ENCODE measurements at places on chromosomes 4 and X.

DNA sequence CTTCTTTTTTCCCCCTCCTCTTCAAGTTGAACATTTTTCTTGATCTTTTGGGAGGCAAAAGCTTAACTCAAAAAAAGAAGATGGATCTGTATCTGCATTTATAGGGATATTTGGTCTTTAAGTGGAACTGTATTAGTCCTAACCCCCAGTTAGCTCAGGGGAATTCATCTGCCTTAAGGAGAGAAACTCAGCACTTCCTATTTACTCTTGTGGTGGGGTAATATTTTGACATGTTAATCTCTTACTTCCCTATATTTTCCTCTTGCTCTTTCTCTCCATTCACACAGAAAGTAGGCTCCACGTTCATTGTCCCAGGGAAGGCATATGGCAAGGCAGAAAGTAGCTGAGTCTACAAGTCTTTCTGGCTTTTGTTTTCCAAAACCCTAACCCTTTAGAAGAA lies 5.3 kb downstream of the LRRC66 start:
- DNase-seq: no peak

DNA sequence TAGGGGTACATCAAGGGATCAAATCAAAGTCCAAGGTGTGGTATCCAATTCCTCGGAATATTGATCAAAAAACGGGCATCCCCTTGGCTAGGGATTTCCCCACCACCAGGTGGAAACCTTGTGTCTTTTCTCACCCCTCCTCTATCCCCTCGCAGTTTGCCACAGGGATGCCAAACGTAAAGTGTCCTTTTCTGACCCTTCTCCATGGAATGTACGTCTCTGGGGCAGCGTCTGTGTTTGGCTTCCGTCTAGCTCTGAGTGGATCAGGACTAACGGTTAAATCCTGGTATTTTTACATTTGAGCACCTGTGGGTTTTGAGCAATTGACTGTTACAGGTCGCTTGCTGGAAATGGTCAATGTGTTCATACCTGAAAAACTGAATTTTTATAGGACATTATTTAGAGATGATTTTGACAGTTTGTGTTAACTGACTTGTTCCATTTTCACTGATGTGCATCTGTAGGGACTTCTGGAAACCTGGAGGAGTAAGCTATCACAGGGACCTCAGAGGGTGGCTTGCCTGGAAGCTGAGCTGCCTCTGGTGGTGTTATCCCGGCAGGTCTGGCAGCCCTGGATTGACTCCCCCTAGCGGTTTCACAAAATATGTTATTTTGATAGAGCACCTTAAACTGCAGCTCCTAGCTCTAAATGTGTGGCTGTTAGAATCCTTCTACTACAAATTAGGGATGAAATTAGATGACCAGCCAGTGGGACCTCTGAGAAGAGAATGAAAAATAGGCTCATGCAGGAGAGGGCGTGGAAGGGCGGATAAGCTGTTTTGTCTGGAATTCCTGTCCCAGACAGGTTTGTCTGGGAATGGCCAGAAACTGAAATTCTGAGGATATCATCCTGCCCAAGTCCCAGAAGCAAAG lies 8.8 kb upstream of the MGST2 start:
- peak; percentile 79 for DNase-seq

DNA sequence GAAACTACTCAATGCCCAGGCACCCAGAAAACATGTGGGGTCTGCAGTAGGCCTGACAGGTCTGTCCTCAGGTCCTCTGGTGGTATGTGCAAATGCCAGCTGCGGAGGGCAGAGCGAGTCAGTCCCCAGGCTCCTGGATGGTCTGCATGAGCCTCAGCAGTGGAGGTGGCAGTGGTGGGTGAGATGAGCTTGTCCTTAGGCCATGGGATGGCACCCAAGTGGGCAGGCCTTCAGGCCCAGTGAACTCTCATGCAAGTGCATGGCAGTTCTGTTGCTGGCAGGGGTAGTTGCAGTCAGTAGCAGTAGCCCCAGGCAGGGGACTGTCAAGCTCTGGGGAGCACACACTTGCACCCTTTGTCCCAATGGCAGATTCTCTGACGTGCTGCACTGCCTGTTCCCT lies 106.3 kb upstream of the ANXA10 start:
- DNase-seq: no peak

DNA sequence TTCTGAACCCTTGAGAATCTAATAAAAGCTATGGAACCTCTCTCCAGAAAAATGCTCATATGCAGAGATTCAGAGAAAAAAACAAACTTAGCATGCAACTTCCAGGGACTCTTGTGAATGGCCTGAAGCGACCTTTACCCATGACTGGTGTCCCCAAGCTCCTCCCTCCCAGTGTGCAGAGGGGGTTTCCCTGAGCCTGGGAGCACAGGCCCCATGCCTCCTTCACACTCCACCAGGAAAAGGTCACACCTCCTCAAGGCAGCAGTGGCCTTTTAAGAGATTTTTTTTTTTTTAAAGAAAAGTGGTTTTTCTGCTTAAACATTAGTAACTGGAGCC lies 13.3 kb upstream of the UBA6 start:
- no peak for DNase-seq

All from NCI-H1694 treated with DMSO at 0.1 percent for 48 hours (cell line).